ENCODE measurements at places on chromosomes 7 and 10. TPM values are rescaled to one million over a fixed set of nuclear protein-coding genes. Genes with fewer than 3 reads are reported as not detected.

DNA sequence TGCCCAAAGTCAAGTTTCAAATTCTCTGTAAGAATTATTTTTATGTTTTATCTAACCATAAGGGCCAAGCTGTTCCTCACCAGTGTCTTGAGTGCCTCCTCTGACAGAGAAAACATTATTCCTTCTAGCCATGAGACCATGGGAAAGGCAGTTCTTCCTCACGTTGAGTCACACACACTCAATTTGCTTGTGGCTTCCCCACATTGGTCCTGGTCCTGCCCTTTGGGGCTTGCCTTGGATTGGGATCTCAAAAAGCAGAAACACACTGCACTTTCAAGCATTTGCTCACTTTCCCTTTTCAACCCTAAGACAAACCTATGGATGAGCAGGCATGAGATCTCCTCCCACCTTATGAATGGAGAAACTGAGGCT, 248.3 kb upstream of the IGFBP3 start:
- DNase-seq: no peak

DNA sequence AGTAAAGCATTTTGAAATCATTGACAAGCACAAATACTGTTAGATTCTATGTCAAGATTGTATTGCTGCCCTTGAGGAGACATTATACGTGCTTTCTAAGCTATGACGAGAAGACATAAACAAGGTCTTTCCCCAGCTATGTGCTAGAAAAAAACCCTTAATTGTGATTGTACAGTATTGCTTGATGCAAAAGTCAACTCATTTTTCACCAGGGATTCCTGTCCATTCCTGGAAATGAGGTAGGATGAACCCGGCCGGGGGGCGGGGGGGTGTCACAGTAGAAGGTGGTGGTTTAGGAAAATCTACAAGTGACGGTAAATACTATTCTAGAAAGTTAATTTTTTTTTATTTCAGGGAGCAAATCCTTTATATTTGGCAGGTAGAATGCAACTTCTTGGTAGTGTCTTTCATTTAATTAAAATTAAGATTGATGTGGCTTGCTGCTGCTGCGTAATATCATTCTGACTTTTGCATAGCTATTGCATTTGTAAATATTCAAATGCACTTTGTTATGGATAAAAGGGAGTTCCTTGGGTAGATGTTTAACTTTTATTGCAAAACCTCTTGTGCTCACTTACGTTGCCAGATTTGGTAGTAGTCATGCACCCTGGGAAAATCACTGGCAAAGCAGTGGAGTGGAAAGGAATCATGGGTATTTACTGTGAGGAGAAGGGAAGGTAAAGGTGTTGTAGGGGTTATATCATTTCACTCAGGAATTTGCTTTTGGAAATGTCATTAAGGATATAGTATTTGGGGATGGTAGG, 164.4 kb upstream of the PRPS1L1 start:
- DNase-seq: no peak

DNA sequence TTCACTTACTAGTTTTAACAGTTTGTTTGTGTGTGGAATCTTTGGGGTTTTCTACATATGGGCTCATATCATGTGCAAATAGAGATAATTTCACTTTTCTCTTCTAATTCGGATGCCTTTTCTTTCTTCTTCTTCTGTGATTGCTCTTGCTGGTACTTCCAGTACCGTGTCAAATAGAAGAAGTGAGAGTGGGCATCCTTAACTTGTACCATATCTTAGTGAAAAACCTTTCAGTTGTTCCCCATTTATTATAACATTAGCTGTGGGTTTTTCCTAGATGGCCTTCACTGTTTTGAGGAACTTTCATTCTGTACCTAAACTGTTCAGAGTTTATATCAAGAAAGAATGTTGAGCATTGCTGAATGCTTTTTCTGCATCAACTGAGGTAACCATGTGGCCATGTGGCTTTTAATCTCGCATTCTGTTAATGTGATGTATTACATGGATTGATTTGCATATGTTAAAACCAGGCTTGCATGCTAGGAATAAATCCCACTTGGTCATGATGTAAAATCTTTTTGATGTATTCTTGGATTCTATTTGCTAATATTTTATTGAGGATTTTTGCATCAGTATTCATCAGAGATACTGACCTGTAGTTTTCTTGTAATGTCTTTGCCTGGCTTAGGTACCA, 78.7 kb downstream of the FAM107B start:
- DNase-seq: no peak

GRCh38 chr7:7569081-7569527, 2.4 kb downstream of the MIOS start:
- DNase-seq: no peak

DNA sequence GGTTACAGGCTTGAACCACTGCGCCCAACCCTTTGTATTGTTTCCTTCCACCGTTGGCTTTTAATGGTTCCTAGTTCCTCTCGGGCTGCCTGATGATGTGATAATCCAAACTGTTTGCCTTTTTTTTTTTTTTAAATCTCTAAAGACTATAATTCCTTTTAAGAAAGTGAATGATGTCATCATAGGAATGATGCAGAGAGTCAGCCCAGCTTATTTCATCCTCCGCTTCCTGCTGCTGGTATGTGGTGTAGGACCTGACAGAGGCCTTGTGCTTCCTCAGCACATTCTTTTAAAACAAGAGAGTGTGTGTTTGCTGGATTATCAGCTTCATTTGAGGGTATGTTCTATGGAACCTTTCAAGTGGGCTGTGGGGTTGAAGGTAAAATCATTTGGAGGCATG, 241.4 kb downstream of the LRMDA start:
- DNase-seq: no peak

DNA sequence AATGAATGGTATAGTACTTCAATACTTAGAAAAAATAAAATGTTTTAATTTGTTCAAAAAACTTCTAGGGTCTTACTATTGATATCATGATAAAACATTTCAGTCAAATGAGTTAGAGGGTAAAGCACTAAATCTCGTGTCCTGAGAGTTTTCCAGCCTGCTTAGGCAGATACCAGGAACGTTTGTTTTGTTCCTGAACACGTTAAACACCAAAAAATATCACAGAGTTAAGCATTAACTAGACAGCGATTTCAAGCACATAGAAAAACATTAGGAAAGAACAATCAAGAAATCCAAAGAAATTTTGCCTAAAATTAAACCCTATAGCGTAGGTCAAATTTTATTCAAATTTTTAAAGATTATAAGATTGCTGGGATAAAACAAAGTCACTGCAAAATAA, 204.6 kb upstream of the AGR3 start:
- DNase-seq: no peak

- DNase-seq: no peak
Observed at GRCh38 chr10:129163531-129163930, 303.5 kb upstream of the MGMT start.

- DNase-seq: no peak
Observed at GRCh38 chr7:151572136-151572535, 52.4 kb upstream of the RHEB start.

DNA sequence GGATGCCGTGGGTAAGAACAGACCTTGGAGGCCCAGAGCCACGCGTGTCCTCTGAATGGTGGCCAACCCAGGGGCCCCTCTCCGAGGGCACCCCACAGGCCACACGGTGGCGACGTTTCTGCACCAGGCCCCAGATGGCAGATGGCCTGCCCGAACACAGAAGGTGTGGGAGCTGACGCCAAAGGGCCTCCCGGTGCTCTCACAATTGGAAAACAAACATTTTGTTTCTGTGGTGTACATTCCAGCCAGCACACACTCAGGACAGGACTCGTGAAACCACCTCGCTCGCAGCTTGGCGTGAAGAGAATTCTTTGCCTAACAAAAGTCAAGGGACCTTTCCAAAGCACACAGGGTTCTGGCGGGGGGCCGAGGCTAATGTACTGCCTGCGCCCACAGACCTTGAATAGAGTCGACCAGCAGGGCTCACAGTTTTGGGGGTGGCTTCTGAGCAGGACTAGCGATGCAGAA, 112.1 kb downstream of the FAM53B start:
- DNase-seq: peak; percentile 76

- DNase-seq: peak; percentile 38
Observed at GRCh38 chr7:107560898-107561516, 2.7 kb downstream of the COG5 start.

GRCh38 chr10:90007226-90007625, 305.8 kb downstream of the KIF20B start:
- no peak for DNase-seq

DNA sequence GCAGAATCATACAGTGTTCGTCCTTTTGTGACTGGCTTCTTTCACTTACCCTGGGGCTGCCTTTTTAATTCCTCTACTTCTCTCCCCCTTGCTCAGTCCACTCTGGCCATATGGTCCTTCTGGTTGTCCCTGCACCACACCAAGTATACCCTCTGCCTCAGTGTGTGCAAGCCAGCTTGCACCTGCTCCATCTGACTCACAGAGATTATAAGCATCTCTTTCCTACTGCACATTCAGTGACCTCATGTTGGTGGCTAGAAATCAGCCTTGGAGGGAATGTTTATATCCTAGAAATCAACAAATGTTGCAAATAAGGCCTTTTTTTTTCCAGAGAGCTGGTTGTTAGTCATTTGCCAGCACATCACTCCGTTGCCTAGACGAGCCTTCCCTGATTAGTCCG, 67.5 kb upstream of the C10orf90 start:
- no peak for DNase-seq

SHH gene
- total RNA-seq: not detected

WNT8B gene
- not detected for total RNA-seq

EIF5AL1 gene
- 0.51 TPM for total RNA-seq
